ENCODE measurements at places on chromosomes 11 and 22.

DNA sequence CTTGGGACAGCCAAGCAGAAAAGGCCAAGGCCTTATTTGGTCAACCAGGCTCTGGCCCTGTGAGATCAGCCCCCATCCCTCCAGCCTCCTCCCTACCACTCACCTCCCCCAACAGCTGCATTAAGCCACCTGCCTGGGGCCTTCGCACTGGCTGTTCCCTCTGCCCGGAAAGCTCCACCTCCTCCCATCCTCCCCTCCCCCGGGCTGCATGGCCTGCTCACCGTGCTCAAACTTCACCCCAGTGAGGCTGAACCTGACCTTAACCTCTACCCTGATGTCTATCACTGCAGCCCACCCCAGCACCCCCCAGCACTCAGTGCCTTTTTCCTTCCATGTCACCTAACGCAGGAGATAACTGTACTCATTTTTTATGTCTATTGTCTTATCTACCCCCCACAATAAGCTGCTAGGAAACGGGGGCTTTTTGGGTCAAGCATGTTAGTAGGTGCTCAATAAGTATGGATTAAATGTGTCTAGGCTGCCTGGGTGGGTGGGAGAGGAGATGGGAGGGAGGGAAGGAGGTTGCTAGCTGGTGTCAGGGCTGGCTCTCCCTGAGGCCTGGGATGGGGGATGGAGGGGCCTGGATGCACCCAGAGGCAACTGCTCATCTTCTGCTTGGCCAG, 912 bp downstream of the PTPRCAP start:
- DNase-seq = peak; percentile 35

GRCh38 chr11:72974487-72975205, 160.4 kb downstream of the ATG16L2 start:
- DNase-seq = no peak

DNA sequence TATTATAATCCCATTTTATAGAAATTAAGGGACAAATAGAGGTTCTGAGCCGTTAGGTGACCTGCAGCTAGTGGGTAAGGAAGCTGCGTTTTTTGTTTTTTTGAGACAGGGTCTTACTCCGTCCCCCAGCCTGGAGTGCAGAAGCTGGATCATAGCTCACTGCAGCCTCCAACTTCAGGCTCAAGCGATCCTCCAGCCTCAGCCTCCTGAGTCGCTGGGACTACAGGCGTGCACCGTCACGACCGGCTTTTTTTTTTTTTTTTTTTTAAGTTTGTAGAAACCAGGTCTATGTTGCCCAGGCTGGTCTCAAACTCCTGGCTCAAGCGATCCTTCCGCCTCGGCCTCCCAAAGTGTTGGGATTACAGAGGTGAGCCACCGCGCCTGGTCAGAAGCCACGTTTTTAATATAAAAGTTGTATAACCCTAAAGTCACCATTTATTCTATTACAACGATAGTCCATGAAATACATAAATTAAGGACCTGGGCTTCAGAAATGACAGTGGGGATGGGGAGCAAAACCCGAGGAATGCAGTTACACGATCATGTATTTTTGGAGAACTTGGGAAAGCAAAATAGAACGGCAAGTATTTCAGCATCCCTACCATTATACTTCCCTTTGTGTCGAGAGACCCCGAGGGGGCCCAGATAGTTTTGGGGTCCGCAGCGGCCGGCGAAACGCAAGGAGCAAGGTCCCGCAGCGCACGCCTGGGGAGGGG, 638 bp downstream of the SAAL1 start:
- no peak for DNase-seq

- DNase-seq = no peak
Observed at GRCh38 chr11:73869332-73869949, 7.2 kb downstream of the COA4 start.

- no peak for DNase-seq
Observed at GRCh38 chr11:65323813-65324212, 9.1 kb downstream of the CDC42EP2 start.

- no peak for DNase-seq
Observed at GRCh38 chr11:115345361-115345760, 158.9 kb downstream of the CADM1 start.

- no peak for DNase-seq
Observed at GRCh38 chr22:29816539-29816938, 21.5 kb downstream of the ASCC2 start.

DNA sequence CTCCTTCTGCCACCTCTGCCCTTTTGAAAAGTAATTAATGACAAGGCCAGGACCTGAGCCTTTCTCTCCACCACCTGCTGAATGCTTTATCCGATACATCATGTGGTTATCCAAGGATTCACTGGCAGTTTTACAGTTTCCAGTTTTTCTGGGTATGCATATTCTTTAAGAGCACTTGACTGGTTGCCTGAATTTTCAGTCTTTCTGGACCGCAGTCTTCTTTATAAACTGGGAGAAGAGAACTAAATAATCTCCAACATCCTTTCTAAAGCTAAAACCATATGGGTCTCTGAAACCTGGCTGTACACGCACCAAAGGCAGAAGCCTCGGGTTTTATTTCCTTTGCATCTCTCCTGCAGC, 65.1 kb downstream of the BTG4 start:
- no peak for DNase-seq

DNA sequence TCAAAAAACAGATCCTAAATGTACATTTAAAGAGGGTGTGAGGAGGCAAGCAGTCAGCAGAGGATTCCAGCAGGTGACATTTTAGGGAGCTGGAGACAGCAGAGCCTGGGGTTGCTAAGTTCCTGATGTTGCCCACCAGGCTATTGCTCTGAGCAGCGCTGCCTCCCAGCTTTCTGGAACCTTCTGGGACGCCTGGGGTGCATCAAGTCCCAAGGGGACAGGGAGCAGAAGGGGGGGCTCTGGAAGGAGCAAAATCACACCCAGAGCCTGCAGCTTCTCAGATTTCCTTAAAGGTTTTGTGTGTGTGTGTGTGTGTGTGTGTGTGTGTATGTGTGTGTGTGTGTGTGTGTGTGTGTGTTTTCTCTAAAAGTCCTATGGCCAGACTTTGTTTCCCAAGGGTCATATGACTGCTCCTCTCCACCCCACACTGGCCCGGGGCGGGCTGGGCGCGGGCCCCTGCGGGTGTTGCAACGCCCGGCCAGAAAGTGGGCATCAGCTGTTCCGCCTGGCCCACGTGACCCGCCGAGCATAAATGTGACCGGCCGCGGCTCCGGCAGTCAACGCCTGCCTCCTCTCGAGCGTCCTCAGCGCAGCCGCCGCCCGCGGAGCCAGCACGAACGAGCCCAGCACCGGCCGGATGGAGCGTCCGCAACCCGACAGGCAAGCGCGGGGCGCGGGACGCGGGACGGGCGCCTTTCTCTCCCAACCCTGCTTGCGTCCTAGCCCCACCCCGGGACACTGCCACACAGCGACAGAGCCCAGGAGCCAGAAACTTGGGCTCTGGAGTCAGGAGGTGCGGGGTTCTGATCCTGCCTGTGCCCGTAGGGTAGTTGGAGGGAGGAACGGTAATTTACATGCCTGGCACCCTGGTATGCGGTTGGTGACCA, at the start of gene HMOX1:
TSS of gene HMOX1 (plus strand) at position 560 of the 887 bp plus-strand sequence. CDS start at position 638, 78 bp downstream.
- peak; percentile 21 for DNase-seq

GRCh38 chr11:12069066-12069676, 41.2 kb upstream of the MICAL2 start:
- no peak for DNase-seq

DNA sequence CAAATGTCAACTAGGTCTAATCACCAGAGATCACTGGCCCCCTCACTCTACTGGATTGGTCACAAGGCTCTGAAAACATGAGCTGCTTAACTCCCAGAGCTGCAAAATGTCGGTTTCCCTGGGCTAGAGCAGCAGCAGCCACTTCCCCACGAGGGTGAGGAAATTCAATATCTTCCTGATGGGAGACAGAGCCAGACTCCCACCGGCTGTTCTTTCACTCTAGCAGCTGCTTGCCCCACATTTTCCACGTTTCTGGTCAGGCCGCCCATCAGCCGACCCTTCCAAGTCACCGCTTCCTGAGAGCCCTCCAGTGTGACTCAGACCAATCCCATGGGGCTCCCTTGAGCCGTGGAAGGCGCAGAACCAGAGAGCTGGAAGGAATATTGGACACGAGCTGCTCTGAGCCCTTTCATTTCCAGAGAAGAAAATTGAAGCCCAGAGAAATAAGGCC, 227.0 kb downstream of the ADAMTS15 start:
- DNase-seq = no peak

- DNase-seq = no peak
Observed at GRCh38 chr22:35631597-35631996, 14.5 kb upstream of the MB start.

DNA sequence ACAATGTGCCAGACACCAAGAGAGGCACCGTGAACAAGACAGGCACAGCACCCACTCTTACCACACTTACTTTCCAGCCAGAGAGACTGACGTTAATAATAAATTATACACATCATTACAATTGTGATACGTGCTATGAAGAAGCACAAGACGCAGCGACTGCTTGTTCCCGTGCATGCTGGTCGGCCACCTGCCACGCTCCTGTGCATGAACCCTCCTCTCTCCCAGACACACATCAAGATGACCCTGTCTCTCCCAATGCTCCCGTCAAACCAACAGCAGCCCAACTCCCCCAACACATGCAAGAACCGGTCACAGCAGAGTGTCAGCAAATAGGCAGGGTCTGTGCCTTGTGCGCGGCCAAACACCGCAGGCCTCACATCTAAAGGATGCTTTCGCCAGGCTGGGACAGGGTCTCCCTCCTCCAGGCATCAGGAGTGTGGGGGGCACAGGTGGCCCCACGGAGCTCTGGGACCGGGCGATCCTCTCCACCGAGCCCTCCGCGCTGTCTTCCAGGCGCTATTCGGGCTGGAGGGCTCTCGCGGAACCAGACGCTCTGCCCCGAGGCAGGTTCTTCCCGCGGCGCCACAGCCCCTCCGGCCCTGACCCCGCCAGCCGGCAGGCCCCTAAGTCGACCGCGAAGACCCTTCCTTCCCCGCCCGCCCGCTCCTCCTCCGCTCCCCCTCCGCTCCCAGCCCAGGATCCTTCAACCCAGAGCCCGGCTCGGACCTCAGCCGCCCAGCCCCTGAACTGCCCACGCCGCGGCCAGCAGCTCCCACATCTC, 533 bp downstream of the SERGEF start:
- DNase-seq = no peak

DNA sequence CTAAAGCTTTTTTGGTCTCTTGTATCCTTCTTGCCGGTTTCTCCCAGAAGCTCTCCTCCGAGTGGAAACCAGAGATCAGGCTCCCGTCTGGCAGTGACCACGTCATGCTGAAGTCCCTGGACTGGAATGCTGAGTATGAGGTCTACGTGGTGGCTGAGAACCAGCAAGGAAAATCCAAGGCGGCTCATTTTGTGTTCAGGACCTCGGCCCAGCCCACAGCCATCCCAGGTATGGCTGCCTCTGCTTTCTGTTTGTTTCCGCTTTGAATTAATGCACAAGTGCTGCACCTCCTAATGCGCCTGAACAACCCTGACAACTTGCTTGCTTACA, 54.3 kb upstream of the TTC12 start:
- DNase-seq = no peak

DNA sequence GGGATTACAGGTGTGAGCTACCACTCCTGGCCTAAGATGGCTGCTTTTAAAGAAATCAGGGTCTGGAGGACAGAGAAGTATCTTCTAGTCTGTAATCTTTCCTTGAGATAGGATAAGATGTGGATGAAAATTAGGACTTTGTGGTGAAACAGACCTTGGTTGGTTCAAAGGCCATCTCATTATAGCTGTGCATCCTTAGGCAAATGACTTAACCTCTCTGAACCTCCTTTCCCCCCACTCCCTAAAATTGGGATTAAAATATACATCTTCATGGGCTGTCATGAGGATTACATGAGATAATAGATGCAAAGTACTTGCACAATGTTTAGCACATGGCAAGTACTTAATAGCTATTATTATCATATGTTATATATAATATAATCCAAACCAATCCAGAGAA, 10.8 kb upstream of the E2F8 start:
- DNase-seq = no peak

GRCh38 chr11:100753172-100753543, 66.1 kb downstream of the ARHGAP42 start:
- no peak for DNase-seq

DNA sequence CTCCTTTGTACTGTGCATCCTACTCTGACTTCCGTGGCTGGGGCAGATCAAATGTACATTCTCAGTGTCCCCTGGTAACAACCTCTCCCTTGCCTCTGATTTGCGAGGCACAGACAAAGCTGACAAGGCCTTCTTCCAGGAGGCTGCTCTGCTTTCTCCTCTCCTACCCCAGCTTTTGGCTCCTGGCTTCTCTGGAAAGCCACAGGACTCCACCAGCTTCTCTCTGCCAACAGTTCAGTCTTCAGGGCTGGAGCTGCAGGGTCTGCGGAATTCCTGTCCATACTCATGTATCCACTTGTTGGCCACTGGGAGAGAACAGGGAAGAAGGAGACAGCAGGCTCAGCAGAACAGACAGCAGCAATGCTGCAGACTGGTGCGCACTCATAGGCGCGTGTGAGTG, 44.4 kb downstream of the P4HA3 start:
- no peak for DNase-seq

DNA sequence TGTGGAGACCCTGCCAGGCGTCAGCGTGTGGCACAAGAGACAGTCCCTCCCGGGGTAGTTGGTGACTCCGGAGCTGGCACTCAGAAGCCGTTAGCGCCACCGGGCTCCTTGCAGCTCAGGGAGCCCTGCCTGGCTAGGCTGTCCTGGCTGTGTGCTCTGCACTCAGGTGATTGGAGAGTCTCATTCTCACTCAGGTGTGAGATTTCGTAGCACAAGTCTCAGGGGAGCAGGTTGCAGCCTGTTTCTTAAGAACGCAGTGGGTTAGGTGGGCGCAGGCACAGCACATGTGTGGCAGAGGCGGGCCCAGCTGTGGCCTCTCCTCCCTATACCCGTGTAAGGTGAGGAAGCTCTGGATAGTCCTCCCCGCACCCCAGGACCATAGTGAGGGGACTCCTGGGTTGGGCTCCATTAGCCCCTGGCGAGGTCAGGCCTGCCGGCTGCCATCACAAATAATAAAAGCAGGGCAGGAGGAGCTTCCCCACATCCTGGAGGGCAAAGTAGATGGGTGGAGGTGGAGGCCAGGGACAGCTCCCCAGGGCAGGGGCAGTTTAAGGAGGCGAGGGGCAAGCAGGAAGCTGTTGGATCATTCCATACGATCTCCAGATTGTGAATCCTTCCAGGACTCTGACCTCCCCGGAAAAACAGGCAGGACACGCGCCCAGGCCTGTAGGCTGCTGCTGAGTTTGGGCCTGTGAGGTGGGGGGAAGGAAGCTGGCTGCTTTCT, 39.4 kb downstream of the SBF1 start:
- no peak for DNase-seq

DNA sequence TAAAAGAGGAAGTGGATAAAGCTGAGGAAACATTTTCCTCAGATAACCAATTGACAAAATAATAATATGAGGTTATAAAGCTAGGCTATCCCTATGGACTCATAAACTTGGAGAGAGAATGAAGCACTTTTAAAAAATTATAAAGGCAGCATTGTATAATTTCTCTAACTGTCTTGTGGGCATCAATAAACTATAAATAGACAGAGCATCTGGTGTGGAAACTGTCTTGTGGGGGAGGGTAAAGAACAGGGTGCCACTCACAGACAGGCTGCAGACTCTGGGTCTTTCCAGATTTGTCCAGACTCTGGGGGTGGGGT, 333.5 kb downstream of the BUD13 start:
- DNase-seq = no peak

- no peak for DNase-seq
Observed at GRCh38 chr22:20112623-20113511, 3.0 kb upstream of the RANBP1 start.

- DNase-seq = no peak
Observed at GRCh38 chr11:112877581-112877980, 83.6 kb upstream of the NCAM1 start.

- DNase-seq = no peak
Observed at GRCh38 chr11:11430431-11430830, 77.4 kb upstream of the CSNK2A3 start.

- DNase-seq = no peak
Observed at GRCh38 chr22:33699176-33699575, 221.1 kb downstream of the LARGE1 start.

- no peak for DNase-seq
Observed at GRCh38 chr11:123338266-123338800, 91.7 kb upstream of the GRAMD1B start.
